ENCODE measurements at places on chromosomes 5 and 9. TPM values are rescaled to one million over a fixed set of nuclear protein-coding genes. Genes with fewer than 3 reads are reported as not detected.

EQTN gene
- total RNA-seq = 0.14 TPM

PCDHB9 gene
- total RNA-seq = under 0.01 TPM

DBH gene
- total RNA-seq = not detected

PCDHGB1 gene
- 0.34 TPM for total RNA-seq

NUTM2G gene
- not detected for total RNA-seq

CRAT gene
- 37.2 TPM for total RNA-seq

MZB1 gene
- total RNA-seq = 0.34 TPM

KCNN2 gene
- under 0.01 TPM for total RNA-seq

DMAC1 gene
- total RNA-seq = 20.5 TPM

ELAVL2 gene
- 0.57 TPM for total RNA-seq

ADAMTS13 gene
- total RNA-seq = 3.8 TPM

DHFR gene
- total RNA-seq = 4.0 TPM

PCDHGA1 gene
- 0.43 TPM for total RNA-seq

ADAMTS19 gene
- 0.21 TPM for total RNA-seq

IRGM gene
- not detected for total RNA-seq

ABCA2 gene
- 4.1 TPM for total RNA-seq

ENTPD8 gene
- not detected for total RNA-seq

CDKN2B-AS1 gene
- total RNA-seq = 1.9 TPM

PCDHGB6 gene
- 4.0 TPM for total RNA-seq

DROSHA gene
- 35.2 TPM for total RNA-seq

GHR gene
- total RNA-seq = 4.6 TPM

IFNA13 gene
- total RNA-seq = not detected

ABCA1 gene
- 98.7 TPM for total RNA-seq

GPR150 gene
- 0.21 TPM for total RNA-seq

TNFSF8 gene
- not detected for total RNA-seq

SNCAIP gene
- 0.07 TPM for total RNA-seq

ADGRD2 gene
- 0.34 TPM for total RNA-seq

All from nasal cavity respiratory epithelium epithelial cell of viscerocranial mucosa (primary cell).